ENCODE measurements at places on chromosomes 2 and 18.

- DNase-seq, result no peak
These were observed 47.6 kb downstream of the PLB1 start for GRCh38 chr2:28543316-28544035.

DNA sequence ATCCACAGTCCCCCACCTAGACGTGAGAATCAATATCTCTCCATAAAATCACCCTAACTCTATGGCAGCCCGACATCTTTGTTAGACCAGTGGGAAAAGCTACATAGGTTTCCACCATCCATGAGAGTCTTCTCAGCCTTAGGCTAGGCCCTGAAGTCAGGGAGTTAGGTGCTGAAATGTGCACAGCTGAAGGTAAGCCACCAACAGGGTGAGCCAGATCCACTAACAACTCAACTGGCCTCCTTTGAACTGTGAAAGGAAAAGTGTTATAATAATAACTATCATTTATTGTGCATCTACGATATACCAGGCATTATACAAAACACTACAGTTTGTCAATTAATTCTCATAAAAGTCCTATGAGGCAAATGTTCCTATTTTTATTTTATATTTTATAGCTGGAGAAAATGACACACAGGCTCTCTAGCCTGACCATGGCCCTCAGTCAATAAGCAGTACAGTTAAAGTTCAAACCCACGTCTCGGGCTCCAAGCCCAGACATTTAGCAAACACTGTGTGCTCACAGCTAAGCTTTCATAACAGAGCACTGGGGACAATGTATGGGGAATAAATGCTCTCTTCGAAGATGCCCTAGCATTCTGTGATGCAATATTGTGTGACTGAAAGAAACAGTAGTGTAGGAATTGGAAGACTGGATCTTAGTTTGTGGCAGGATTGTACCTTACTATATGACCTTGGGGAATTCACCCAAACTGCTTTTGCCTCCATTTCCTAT, 11.2 kb upstream of the CYP27C1 start:
- no peak for DNase-seq

- DNase-seq, result no peak
These were observed 60.8 kb downstream of the GPR39 start for GRCh38 chr2:132477436-132477835.

DNA sequence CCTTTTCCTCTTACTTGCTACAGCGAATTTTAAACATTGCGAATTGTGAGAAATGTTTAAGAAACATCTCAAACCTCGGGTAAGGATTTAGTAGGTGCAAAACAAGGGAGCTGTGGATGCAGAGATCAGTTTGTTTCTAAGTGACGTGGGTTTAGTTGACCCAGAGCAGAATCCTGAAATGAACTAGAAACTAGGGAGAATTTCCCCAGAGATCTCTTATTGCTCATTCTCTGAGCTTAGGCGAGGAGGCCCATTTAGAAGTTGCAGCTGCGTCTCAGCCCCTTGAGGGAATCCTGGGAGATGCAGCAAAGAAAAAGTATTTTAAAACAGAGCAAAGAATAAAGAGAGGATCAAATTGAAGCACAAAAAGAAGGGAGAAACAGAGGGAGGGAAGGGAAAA, 29.3 kb downstream of the FAM124B start:
- no peak for DNase-seq

GRCh38 chr2:156340804-156341451, 8.4 kb upstream of the NR4A2 start:
- no peak for DNase-seq

GRCh38 chr2:66684289-66684688, 249.4 kb downstream of the MEIS1 start:
- no peak for DNase-seq

DNA sequence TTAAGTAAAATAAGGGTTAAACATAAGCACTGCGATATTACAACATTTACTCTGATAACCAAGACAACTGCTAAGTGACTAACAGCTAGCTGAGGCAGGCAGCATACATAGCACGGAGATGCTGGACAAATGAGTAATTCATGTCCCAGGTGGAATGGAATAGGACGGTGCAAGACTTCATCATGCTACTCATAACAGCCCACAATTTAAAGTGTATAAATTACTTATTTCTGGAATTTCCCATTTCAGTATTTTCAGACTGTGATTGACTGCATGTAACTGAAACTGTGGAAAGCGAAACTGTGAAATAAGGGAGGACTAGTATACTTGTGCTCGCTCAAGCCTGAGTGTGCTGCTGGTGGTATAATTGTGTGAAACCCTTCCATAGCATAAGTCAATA, 12.9 kb downstream of the IER3IP1 start:
- no peak for DNase-seq

DNA sequence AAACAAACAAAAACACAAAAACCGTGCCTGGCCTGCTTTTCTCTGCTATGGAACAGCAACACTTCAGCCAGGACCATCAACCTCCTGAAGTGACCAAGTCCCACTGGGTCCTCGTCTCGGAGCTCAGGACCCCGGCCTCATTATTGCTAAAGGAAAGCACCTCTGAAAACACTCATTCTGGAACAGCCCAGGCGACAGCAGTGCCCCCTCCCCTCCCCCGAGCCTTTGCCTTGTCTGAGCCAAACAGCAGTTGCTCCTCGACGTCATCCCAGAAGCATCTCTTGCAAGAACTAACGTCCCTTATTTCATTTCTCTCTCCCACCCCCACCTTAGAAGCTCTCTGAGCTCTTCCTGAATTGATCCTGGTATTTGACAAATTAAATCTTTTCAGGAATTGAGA, 27.4 kb downstream of the APCDD1 start:
- no peak for DNase-seq

GRCh38 chr18:43793910-43794309, 516.6 kb upstream of the SYT4 start:
- DNase-seq, result no peak

DNA sequence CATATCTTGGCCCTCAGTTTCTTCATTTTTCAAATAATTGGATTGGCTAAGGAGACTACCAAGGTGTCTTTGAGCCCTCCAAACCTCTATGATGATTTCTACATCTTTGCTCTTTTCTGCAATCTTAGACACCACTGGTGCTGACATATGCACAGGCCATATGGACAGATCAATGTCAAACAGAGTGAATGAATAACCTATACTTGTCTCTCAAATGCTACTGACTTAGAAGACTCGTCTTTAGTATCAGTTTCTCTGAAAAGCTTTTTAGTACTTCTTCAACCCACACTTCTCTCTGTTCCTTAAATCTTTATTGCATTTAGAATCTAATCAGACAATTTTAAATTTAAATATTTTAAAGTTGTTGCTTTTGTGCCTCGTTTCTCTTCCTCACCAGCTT, 258.2 kb downstream of the LTBP1 start:
- no peak for DNase-seq

DNA sequence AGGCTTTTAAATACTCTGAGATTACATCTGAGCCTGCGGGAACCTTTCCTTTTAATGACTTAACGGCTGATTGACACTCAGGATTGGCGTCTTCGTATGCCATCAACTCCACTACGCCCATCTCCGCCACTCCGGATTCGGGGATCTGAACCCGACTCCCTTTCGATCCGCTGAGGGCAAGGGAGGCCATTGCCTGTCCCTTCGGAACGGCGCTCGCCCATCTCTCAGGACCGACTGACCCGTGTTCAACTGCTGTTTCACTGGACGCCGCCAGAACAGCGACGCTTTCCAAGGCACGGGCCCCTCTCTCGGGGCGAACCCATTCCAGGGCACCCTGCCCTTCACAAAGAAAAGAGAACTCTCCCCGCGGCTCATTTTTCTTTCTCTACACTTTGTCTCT, 90.4 kb downstream of the PID1 start:
- DNase-seq, result no peak

DNA sequence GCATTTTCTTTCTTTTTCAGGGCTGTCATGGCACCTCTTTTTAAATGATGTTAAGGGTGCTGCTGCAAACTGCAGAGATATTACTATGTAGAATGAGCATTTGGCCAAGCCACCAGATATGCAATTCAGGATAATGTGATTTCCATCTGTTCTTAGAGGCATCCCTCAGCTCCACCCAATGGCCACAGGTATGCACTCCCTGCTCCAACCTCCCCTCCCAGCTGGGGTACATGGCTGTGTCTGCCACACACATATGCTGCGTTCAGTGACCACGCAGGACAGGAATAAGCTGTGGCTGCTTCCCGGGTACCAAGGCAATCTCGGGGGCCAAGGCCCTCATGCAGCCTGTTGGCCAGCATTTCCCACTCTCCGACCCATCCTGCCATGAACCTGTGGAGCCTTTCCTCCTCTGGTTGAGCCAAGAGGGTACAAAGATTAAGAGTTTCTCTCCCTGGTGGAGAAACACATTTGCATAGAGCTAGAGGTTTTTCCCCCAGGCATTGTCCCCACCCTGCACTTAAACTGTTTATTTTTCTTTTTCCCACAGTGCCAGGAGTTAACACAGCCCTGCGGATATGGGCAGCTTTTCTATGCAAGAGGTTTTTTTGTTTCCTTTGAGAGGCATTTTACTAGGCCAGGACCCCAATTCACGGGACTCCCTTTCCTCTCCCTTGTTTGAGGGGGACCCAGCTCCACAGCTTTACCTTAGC, 147.0 kb downstream of the GCA start:
- no peak for DNase-seq

DNA sequence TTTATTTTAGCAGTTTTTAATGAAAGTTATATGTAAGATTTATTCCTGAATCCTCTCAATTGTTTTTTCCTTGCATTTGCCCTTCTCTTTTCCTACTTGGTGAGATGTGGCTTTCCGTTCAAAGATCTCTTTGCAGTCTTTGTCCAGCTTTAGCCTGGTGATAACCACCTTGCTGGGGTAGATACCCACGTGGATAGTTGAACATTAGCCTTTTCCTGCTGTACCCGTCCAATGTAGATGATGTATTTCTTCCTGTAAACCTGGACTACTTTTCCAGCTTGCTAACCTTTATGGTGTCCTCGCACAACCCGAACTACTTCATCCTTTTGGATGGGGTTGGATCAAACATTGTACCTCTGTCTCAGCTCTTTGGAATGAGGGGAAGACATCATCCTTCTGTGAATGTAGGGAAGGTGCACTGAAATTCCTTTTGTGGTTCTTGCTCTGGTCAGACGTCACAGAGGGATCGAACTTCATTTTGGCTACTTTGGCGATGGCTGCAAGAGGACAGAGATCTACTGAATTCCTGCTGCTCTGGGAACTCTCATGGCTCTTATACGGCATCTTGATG, 293.2 kb upstream of the EPAS1 start:
- no peak for DNase-seq

GRCh38 chr2:38806015-38806732, 28.2 kb downstream of the GEMIN6 start:
- no peak for DNase-seq

DNA sequence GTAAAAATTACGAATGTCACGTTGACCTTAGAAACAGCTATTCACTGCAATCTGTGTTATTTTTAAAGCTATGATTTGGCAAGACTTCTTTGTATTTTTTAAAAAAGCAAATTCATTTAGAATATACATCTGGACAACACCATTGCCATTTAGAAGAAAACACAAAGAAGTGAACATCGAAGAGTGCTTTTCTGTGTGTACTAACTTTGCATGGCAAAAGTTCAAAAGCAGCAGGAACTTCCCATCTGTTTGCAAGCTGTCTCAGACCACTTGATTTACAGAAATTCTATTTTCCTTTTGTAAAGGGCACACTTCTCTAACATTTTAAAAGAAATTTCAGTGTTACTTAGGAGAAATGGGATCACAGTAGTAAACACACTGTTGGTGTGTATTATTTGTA, 145.9 kb downstream of the CALCRL start:
- DNase-seq, result no peak

DNA sequence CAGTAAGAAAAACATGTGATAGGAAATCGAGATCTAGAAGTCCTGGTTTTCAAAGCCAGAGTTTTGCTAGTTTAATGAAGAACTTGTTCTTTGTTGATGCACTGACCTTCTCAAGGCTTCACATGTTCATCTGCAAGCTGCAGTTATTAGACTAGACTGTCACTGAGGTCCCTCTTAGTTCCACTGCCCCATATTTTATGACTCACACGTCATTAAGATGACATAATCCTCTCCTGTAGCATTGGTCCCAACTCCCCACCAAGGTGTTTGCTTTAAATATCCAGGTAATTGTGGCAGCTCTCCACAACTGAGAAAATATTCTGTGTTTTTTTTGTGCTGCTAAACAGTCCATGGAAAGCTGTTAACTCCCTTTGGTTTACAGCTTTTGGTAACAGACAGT, 149.7 kb downstream of the MREG start:
- DNase-seq, result no peak

DNA sequence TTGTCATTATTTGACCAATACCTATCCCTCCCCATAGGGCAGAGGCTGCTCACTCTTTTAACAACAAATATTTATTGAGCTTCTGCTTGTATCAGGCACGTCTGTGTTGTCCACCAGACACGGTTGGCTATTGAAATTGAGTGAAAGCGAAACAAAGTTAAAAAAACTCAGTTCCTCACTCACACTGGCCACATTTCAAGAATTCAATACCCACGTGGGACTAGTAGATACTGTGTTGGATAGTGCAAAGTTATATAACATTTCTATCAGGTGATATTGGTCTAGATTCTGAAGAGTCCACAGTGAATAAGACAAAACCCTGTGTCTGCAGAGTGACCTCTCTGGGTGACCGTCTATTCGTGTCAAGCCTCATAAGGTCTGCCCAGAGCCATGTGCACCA, 43.9 kb upstream of the GALR1 start:
- DNase-seq, result no peak

DNA sequence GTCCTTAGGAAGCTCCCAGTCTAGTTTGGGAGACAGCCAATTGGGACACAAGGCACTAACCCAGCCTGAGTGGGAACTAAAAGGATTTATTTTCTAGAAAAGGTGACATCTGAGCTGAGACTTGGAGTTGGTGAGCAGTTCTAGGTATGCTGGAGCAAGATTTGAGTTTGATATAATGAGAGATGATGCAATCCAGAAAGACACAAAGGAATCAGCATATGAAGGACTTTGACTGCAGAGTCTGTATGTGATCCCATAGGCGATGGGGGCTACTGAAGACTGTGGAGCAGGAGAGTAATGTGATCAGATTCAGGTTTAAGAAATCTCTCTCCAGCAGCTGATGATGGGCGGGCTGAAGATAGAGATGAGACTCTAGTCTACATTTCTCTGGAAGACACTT, 135.1 kb upstream of the MYCN start:
- no peak for DNase-seq

DNA sequence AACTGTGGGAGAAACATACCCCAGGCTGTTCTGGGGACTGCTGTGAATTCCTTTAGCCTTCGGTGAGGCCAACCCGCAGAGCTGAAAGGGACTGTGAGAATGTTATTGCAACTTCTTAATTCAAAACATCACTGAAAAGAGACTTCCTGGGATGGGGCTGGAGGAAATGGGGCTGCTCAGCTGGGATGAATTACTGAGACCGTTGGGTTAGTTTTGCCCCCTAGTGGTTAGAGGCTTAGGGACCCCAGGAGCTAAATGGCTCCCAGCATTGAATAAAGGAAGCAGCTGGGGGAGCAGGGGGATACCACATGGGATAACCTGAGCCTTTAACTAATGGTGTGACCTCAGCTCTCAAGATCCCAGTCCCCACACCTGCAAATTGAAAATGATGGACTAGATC, 941.1 kb upstream of the FANCL start:
- DNase-seq, result no peak

GRCh38 chr2:27296481-27296880, 11.8 kb downstream of the UCN start:
- no peak for DNase-seq

GRCh38 chr2:19857100-19857499, 44.7 kb downstream of the TTC32 start:
- no peak for DNase-seq

GRCh38 chr2:130251873-130252620, 53.8 kb upstream of the TUBA3E start:
- DNase-seq, result no peak

- no peak for DNase-seq
These were observed 412.6 kb upstream of the SMIM21 start for GRCh38 chr18:75840131-75840530.
